ENCODE measurements at places on chromosomes 5 and 9.

- no peak for DNase-seq
These were observed 45.5 kb upstream of the CDC42SE2 start for GRCh38 chr5:131218392-131218791.

- no peak for DNase-seq
These were observed 32.7 kb downstream of the FAM13B start for GRCh38 chr5:138000102-138000723.

GRCh38 chr5:134581241-134581981, 51.2 kb downstream of the SAR1B start:
- DNase-seq, result no peak

DNA sequence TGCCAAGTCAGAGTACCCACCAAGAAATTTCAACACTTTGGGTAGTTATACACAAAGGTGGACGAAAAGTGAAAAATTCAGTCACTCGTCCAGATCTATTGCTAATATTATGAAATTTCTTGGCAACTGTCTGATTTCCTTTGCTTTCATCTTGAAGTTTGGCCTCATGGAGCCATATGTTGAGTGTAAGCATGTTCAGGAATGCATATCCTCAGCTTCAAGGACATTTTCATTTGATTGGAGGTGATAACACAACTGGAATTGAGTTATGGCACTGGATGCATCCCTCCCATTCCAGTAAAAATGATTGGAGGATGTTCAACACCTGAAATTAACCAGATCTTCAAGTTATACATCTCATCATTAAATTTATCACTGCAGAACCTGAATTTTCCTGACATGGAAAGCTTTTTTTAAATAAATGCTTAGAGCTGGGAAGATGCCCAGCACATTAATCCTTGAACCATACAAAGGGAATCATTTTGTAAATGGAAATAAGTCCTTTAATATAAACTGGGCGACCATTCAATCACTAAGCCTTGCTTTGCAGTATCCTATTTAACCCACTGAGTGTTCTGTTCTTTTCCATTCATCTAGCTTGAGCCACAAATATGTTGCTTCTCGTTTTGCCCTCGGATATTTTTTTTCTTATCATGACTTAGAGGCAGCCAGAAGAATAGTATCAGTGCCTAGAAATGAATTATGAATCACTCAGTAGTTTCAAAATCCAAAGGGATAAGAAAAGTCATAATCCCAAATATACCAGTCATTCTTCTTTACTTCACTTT, 273.7 kb upstream of the PIK3R1 start:
- DNase-seq, result no peak

GRCh38 chr5:147481874-147482705, 27.8 kb downstream of the DPYSL3 start:
- no peak for DNase-seq

Data from T follicular helper cell (primary cell).